ENCODE measurements at places on chromosomes 13 and 19.

DNA sequence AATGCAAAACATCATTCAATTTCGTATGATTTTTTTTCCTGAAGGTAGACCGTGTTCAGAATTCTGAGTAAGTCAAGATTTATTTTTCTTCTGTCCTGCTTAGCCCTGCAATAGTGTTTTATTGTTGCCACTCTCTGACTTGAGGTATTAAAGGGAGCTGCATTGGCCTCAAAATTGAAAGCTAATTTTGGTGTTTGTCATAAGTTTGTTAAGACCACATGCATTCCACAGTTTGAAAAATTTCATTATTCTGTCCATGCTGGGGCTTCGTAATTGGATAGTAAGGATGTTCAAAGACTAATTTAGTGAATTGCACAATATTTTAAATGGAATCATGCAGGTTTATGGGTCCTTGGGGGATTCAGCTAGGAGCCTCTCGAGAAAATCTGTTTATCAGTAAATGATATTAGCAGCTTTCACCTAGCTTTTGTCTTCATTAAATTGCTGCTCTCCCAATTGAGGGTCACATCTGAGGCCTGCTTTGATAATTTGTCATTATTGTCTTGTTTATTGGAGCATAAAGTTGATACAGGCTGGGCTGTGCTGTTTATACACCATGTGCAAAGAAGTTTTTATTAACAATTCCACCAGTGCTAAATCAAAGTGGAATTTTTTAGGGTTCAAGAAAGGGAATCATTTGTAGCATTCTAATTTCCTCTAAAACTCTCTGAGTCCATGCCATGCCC, 339.8 kb upstream of the OBI1 start:
- DNase-seq: no peak

GRCh38 chr13:35672611-35673010, 196.1 kb upstream of the MAB21L1 start:
- DNase-seq: no peak

DNA sequence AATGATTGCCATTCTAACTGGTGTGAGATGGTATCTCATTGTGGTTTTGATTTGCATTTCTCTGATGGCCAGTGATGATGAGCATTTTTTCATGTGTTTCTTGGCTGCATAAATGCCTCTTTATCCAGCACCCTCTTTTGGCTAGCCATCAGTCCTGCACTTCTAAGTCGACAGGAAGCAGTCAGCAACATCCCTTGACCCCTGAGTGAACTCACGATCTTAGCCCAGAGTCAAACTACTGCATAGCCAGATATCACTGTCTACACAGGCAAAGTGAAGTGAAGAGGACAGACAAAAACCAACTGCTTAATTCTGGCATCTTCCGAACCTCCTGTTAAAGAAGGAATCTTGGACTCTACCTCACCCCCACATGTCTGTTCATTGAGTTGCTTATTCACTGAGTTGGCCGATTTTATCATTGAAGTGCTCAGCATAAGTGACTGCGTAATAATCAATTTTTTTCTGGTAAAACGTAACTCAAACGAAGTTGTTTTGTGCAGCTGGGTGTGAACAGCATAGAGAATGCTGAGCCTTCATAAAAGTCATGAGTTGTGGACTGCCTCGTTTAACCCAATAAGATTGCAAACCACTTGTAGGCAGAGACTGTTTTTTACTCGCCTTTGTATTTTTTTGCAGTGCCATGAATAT, 304.2 kb downstream of the COG6 start:
- DNase-seq: no peak

DNA sequence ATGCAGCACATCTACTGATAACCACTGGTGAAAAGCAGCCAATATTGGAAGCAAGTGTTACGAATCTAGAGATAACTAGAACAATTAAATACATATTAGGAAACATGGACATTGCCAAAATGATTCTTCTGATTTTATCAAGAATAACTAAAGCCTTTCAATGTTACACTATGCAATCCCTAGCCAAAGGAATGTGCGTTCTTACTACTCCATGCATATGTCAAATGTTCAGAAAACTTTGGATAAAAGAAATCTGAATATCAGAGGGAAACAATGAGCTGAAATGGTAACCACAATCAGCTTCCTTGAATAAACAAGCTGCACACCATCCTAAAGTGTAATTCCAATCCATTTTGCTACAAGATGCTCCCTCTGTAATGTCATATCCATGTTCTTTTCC, 951 bp upstream of the POSTN start:
- no peak for DNase-seq

DNA sequence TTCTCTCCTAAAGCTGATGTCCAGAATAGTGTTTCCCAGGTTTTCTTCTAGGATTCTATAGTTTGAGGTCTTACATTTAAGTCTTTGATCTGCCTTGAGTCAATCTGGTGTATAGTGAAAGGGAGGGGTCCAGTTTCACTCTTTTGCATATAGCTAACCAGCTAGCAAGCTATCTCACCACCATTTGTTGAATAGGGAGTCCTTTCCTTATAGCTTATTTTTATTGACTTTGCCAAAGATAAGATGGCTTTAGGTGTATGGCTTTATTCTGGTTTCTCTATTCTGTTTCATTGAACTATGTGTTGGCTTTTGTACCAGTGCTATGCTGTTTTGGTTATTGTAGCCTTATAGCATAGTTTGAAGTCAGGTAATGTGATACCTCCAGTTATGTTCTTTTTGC, 1386.1 kb downstream of the SLITRK5 start:
- DNase-seq: no peak

- no peak for DNase-seq
These were observed 2.8 kb upstream of the SLC7A9 start for GRCh38 chr19:32872391-32872790.

GRCh38 chr19:9586764-9587163, 2.5 kb upstream of the ZNF121 start:
- peak; percentile 78 for DNase-seq

- DNase-seq: no peak
These were observed 549.0 kb downstream of the KCTD12 start for GRCh38 chr13:76336889-76337844.

DNA sequence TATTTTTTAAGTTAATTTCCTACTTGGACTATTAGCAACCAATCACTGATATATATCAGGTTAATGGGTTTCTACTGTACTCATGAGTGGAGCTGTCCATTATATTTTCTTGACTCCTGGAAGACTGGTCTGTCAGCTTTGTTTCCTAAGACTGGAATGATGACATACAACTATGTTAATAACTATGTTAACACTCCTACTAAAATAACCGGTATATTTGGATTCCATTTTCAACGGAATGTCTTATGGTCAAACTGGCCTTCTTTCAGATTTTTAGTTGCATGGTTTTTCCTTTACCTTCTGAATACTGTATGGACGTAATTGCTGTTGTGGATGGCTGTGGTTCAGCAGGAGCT, 45.8 kb upstream of the GPI start:
- DNase-seq: no peak

DNA sequence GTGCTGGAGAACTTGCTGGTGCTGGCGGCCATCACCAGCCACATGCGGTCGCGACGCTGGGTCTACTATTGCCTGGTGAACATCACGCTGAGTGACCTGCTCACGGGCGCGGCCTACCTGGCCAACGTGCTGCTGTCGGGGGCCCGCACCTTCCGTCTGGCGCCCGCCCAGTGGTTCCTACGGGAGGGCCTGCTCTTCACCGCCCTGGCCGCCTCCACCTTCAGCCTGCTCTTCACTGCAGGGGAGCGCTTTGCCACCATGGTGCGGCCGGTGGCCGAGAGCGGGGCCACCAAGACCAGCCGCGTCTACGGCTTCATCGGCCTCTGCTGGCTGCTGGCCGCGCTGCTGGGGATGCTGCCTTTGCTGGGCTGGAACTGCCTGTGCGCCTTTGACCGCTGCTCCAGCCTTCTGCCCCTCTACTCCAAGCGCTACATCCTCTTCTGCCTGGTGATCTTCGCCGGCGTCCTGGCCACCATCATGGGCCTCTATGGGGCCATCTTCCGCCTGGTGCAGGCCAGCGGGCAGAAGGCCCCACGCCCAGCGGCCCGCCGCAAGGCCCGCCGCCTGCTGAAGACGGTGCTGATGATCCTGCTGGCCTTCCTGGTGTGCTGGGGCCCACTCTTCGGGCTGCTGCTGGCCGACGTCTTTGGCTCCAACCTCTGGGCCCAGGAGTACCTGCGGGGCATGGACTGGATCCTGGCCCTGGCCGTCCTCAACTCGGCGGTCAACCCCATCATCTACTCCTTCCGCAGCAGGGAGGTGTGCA, 587 bp downstream of the S1PR4 start:
- DNase-seq: no peak

- no peak for DNase-seq
These were observed 18.7 kb upstream of the EID2 start for GRCh38 chr19:39558624-39559117.

Measured in NCI-H526 (cell line).